ENCODE measurements at places on chromosomes 1 and 21. TPM values are rescaled to one million over a fixed set of nuclear protein-coding genes. Genes with fewer than 3 reads are reported as not detected.

TBX19 gene
- 1.6 TPM for total RNA-seq

WNT4 gene
- total RNA-seq = 2.5 TPM

ERO1B gene
- 2.3 TPM for total RNA-seq

SV2A gene
- total RNA-seq = 1.5 TPM

SUSD4 gene
- 0.37 TPM for total RNA-seq

FCAMR gene
- total RNA-seq = 4.5 TPM

ANKRD35 gene
- total RNA-seq = 0.59 TPM

C1orf115 gene
- 29.4 TPM for total RNA-seq

GPA33 gene
- total RNA-seq = 438 TPM

TNNT2 gene
- total RNA-seq = 4.2 TPM

AMPD1 gene
- 0.50 TPM for total RNA-seq

CLCNKA gene
- total RNA-seq = 0.42 TPM

SLC26A9 gene
- not detected for total RNA-seq

PRDX6 gene
- total RNA-seq = 308 TPM

ZNF648 gene
- total RNA-seq = 0.07 TPM

ZNF695 gene
- 5.3 TPM for total RNA-seq

FCN3 gene
- total RNA-seq = 1.5 TPM

NPHS2 gene
- not detected for total RNA-seq

CD247 gene
- 4.9 TPM for total RNA-seq

AMY2A gene
- not detected for total RNA-seq

KRTAP19-3 gene
- not detected for total RNA-seq

FAM163A gene
- total RNA-seq = 0.56 TPM

NEK2 gene
- total RNA-seq = 31.2 TPM

OLFML3 gene
- 17.4 TPM for total RNA-seq

IL19 gene
- not detected for total RNA-seq

C1orf141 gene
- not detected for total RNA-seq

SEMA6C gene
- total RNA-seq = 1.6 TPM

PTGER3 gene
- 1.2 TPM for total RNA-seq

KIAA1614 gene
- total RNA-seq = 2.1 TPM

OR2T6 gene
- not detected for total RNA-seq

SMPDL3B gene
- 27.4 TPM for total RNA-seq

PALMD gene
- 1.4 TPM for total RNA-seq

GRIK1 gene
- total RNA-seq = 0.11 TPM

TLCD4 gene
- total RNA-seq = 46.0 TPM

HSPA6 gene
- total RNA-seq = 1.0 TPM

GPR52 gene
- total RNA-seq = 0.82 TPM

FCRL1 gene
- total RNA-seq = 0.07 TPM

TADA1 gene
- total RNA-seq = 12.1 TPM

TCHH gene
- total RNA-seq = not detected

OR6K3 gene
- not detected for total RNA-seq

NTMT2 gene
- not detected for total RNA-seq

DPT gene
- total RNA-seq = 16.2 TPM

LMX1A gene
- 0.22 TPM for total RNA-seq

PTAFR gene
- total RNA-seq = 2.2 TPM

GUCA2B gene
- 27.7 TPM for total RNA-seq

JAM2 gene
- total RNA-seq = 9.5 TPM

LCA5L gene
- total RNA-seq = 0.98 TPM

POMGNT1 gene
- total RNA-seq = 38.9 TPM

LRRC53 gene
- 0.07 TPM for total RNA-seq

CR1L gene
- total RNA-seq = not detected

THEM4 gene
- 6.6 TPM for total RNA-seq

AKNAD1 gene
- not detected for total RNA-seq

UBL4B gene
- total RNA-seq = not detected

FAM177B gene
- total RNA-seq = 19.5 TPM

CITED4 gene
- 5.8 TPM for total RNA-seq

Data from colonic mucosa (tissue), 4 donors.